ENCODE measurements at places on chromosomes 16 and 17.

GRCh38 chr16:1978476-1979120, 2.7 kb downstream of the NOXO1 start:
- DNase-seq: no peak

GRCh38 chr16:22813223-22813947, 577 bp upstream of the HS3ST2 start:
- peak; percentile 84 for DNase-seq

- no peak for DNase-seq
Observed at GRCh38 chr16:10965440-10966061, 21.2 kb downstream of the CLEC16A start.

DNA sequence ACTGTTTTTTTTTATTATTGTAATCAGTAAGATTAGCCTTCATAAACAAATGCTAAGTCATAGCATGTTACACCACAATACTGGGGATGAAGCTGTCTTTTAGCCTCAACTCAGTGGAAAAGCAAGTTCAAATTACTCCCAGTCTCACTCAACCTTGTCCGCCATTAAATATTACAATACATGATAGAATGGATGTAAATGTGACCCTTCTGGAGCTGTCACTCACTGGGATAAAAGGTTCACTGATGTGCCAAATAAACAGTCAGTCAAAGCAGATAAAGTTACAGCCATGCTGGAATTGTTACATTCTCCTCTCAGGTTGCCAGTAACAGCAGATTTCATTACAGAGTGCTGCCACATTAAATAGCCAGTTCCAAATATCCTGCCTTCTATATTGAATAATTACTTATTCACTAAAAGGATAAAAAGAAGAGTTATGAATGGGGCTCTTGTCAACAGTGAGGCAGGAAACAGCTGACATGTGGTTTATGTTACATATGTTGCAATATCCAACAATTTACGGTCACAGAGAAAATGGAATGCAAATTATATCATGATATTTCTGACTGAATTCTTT, 53.4 kb downstream of the BRIP1 start:
- DNase-seq: no peak

DNA sequence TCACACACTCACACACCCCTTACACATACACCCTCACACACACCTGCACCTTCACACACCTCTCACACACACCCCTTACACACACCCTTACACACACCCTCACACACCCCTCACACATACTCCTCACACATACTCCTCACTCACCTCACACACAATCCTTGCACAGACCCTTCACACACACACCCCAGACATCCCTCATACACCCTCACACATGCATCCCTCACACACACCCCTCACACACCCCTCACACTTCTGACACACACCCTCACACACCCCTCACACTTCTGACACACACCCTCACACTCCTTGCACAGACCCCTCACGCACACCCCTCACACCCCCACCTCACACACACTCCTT, 23.9 kb downstream of the C17orf67 start:
- no peak for DNase-seq

GRCh38 chr16:55443434-55444346, 35.3 kb upstream of the MMP2 start:
- DNase-seq: no peak

DNA sequence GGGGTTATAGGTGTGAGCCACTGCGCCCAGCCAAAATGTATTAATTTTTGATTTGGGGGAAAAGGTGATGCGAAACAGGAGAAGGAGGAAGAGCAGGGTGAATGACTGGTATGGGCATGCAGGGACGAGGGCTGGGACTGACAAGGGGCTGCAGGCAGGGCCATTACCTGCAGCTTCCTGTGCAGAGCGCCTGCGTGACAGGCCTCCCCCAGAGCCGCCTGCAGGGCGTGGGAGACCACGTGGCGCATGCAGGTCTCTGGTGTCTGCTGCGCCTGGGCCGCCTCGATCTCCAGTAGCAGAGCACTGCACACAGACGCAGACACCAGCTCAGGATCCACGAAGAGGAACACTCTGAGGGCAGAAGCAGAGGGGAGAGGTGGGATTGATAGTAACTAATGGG, 32.4 kb downstream of the PIK3R6 start:
- DNase-seq: no peak

GRCh38 chr16:62596125-62596524, 559.9 kb upstream of the CDH8 start:
- DNase-seq: no peak

- DNase-seq: no peak
Observed at GRCh38 chr17:79464318-79465010, 146.4 kb downstream of the RBFOX3 start.

DNA sequence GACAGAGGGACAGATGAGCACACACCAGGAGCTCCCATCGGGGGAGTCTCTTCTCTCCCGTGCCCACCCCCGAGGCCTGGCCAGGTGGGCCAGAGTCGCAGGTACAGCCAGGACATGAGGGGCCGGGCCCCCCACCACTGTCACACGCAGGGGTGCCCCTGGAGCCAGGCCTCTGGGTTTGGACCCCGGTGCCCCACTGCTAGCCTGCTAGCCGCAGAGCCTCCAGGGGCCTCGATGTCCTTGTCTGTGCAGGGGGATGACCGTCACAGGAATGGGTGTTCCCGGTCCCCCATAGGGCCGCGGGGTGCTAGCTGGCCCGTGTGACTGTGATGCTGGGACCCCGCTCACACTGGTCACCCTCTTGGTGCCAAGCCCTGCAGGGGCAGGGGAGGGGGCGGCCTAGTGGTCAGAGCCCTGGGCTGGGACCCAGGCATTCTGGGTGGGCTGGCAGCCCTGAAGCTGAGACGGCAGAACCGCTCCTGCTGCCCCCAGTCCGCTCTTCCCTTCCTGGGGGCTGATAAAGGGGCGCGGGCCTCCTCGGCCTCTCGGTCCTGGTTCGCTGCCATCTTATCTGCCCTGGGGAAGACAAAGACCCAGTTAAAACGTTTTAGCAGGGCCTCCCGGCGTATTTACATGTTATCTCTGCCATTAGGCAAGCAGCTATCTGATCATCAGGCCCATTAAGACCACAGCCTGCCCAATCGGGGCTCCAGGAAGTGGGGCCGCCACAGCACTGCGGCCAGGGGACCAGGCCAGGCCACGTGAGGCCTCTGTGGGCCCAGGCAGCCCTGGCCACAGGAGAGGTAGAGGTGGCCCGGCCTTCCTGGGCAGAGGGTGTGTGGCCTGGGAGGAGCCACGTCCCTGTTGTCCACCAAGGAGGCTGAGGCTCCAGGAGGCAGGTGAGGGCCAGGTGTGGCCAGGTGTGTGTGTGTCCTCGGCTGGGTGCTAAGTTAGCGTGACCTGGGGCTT, 57.2 kb upstream of the ZC3H18 start:
- peak; percentile 96 for DNase-seq

All from SK-N-SH (cell line).